ENCODE measurements at places on chromosomes 1 and 21.
A peak's percentile ranks its signal among the peaks of the same experiment; 100 is the strongest.

- DNase-seq, result peak; percentile 10
Observed at GRCh38 chr1:228347181-228347580, 59.5 kb downstream of the TRIM11 start.

GRCh38 chr1:57036641-57037579 is 71.1 kb upstream of the C8B start:
- no peak for DNase-seq

DNA sequence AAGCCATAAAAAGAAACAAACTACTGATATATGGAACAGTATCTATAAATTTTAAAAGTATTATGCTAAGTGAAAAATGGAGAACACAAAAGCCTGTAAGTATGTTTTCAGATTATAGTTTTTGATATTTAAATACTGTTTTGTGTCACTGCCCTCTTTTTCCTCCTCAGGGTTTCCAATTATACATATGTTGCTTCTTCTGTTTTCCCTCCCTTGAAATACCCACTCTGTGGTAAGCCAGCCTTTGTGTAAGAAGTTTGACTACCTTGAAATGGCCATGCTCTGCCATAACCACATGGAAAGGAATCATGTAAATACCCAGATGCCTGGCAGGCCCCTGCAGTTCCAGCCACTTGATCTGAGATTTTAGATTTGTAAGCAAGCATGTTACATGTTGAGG is 248.3 kb downstream of the AKT3 start:
- DNase-seq, result no peak

- DNase-seq, result no peak
Observed at GRCh38 chr1:93446837-93447451, 974 bp upstream of the FNBP1L start.

DNA sequence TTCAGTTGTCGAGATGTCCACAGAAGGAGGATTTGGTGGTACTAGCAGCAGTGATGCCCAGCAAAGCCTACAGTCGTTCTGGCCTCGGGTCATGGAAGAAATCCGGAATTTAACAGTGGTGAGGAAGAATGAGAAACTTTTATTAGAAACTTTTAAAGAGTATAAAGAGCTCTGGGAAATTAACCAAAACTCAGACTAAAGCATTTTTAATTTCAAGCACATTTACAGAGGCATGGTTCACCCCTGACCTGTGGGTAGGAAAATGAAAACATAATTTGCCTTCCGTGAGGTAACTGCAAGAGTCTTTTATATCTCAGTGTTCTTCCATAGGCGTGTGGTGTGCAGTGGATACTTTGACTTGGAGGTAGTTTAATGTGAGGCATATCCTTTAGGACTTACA is 44.8 kb upstream of the KCNQ4 start:
- no peak for DNase-seq

GRCh38 chr1:235366286-235366685 is 941 bp upstream of the TBCE start:
- no peak for DNase-seq

DNA sequence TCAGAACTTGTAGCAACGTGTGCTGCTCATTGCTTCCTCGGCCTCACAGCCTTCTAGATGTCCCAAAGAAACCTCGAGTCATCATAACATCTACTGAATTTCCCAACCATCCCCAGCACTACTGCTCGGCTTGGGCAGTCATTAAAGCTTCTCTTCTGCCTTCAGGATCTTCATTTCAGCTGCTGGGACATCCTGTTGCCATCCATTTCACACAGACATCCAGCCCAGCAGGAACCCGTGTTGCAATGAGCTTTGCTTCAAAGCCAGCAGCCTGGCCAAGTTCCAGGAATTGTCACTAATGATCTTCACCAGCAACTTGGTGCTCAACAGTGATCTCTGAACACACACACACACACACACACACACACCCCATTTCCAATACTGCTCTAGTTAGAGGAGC is 18.5 kb downstream of the WLS start:
- peak; percentile 83 for DNase-seq

GRCh38 chr1:198116469-198116868 is 40.3 kb upstream of the NEK7 start:
- DNase-seq, result no peak

GRCh38 chr1:66412704-66413103 is 121.2 kb upstream of the SGIP1 start:
- no peak for DNase-seq

DNA sequence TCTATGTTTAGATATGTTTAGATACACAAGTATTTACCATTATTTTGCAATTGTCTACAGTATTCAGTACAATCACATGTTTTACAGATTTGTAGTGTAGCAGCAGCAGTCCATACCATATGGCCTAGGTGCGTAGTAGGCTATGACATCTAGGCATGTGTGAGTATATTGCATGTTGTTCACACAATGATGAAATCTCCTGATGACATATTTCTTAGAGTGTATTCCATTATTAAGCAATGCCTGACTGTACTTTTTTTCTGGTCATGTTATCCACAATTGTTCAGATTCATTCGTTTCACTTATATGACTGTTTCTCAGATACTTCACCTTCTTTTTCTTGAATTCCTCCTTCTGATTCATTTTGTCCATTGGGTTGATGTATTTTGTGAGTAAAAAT is 9.9 kb upstream of the BACE2 start:
- DNase-seq, result no peak

DNA sequence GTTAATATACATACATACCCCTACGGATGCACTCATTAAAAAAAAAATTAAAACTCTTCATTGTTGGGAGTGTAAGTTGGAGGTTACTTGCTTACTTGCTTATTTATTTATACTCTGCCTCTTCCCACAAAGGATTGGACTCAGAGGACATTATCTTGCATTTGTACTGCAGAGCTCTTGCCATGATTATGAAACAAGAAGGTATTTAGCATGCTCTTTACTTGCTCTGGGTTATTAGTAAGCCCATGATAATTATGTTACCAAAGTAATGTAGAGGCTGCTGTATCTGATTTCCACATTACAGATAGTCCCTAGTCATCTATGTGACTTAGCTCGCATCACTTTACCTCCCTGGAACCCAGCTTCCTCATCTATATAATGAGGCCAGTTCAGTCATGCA is 355.1 kb upstream of the PTBP2 start:
- DNase-seq, result no peak

GRCh38 chr1:180181048-180181447 is 26.4 kb downstream of the QSOX1 start:
- no peak for DNase-seq

DNA sequence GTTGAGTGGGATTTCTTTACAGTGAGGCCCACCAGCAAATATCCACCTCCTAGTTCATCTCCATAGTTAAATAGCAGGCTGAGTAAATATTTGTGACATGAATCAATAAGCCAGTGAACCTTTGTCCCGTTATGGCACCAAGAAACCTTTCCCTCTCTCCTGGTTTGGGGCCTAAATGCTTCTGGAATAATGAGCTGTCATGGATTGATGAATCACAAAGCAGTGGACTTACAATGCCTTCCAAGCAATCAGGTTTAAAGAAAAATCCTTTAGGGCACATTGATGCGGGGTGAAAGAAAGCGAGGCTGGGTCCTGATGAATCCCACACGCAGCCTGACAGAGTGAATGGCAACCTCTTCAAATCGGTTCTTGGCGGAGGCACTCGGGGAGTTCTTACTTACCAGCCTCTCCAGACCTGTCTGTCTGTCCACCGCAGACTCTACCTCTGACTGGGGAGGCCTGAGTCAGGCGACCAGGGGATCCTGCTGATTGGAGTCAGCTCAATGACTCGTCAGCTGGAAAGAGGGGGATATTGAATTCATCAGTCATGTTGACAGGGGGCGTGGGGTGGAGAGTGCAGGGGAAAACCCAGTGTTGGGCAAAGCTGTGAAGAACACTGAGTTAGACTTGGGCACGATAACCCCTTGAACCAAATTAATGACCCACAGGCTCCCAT is 247.3 kb downstream of the PLPP3 start:
- no peak for DNase-seq

DNA sequence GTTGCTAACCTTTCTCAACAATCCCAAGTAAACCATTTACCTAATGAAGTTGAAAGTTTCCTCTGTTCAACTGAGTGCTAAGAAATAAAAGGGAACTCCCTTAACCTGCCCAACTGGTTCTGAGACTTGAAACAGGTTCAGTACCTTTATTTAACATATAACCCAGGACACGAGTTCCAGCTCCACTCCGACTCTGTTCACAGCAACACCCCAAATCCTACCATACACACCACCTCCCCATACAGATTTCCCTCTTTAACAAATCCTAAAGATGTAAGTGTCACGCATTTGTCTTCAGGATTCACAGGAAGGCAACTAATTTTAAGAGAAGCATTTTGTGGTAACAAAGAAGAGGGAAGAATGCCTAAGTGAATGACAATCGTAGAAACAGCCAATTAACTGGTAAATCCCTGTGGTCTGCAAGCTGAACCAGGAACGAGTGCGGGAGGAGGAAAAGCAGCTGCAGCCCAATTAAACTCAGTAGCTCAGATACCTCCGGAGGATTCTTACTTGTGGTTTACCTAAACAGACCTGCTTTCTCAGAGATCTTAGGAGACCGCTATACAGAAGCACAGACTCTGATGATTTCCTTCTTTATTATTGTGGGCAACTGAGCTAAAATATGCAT is 134.5 kb upstream of the MAGI3 start:
- no peak for DNase-seq

GRCh38 chr1:62064829-62065407 is 129.7 kb upstream of the L1TD1 start:
- DNase-seq, result no peak

DNA sequence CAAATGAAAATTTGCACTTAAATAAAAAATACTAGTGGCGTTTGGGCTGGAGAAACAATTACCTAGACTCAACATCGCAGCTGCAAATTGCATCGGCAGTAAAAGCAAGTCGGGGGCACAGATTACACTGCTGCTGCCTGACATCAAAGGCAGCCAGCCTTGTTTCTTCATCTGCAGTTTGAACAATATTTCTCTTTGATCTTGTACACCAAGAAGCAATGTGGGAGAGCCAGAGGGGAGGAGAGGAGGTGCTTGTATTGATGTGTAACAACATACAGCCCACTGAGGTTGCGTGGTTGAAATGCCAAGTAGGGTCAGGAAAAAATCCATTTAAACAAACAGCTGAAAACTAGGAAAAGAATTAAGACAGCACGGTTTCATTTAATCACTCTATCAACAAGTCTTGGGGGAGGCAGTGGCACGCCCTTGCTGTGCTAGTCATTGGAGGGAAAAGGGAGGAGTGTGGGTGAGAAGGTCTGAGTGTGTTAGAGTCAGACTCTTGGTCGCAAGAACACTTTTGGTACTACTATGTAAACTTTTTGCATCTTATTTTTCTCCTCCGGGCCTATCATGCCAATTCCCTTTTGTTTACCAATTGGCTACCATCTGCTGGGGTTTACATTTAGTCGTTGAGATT is 456.5 kb downstream of the OMA1 start:
- DNase-seq, result no peak

DNA sequence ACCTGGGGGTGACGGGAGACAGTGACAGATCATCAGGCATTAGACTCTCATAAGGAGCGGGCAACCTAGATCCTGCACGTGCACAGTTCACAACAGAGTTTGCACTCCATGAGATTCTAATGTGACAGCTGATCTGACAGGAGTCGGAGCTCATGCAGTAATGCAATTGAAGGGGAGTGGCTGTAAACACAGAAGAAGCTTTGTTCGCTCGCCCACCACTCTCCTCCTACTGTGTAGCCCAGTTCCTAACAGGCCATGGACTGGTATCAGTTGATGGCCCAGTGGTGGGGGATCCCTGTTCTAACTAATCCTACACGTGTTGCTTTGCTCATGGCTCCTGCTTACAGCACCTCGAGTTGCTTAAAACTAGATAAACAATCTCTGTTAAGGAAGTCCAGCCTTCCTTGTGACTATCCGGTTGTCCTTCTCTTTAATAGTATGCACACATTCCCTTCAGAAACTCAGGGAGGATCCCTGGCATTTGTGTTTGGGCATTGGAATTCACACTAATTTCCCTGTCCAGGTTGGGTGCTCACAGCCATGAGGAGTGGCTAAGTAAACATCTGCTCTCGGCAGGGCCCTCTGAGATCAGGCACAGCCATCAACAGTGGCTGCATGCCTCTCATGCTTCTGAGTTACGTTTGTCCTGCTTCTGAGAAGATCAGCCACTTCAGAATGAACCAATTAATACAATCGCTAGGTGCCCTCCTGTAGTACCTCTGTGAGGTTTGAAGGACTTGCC is 21.1 kb upstream of the F3 start:
- DNase-seq, result no peak

Measured in tibial artery (tissue), 4 donors.